NCI-H1092 treated with DMSO at 0.1 percent for 48 hours (cell line): ENCODE measurements at places on chromosomes 1 and 21.

GRCh38 chr1:180181996-180182642 lies 27.4 kb downstream of the QSOX1 start:
- DNase-seq: no peak

- no peak for DNase-seq
These were observed 27.0 kb upstream of the LYPD8 start for GRCh38 chr1:248782416-248783141.

GRCh38 chr1:176949033-176949662 lies 215.4 kb downstream of the ASTN1 start:
- DNase-seq: no peak

DNA sequence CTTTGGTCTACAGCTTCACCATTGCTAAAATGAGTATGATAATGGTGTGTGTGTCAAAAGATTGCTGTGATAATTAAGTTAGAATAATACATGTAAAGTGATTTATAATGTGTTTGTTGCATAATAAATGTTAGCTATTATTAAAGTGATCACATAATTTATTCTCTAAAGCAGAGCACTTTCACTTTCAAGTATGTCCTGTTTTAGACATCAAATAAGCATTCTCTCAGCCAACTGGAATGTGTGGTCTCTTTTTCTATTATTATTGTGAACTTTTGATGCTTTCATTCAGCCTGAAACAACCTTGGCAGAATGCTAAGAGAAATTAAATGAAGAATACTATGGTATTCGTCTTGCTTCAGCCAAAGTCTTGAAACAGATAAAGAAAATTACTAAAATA lies 102.8 kb upstream of the COL11A1 start:
- DNase-seq: no peak

DNA sequence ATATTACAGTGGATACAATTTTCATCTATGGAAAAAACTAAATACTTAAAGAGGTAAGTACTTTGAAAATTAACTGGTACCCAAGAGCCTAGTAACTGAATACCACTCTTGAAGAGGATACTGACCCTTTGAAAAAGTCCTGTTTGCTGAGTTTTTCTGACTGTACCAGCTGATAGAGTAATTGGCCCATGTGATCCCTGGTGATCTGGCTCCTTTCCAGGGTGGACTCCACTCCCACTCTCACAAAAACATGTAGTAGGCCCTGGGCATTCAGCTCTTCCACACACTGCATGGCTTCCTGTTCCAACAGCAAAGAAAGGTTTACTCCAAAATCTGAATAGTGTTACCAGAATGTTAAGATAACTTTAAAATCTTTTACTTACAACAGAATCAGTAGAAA lies 53.6 kb upstream of the HP1BP3 start:
- no peak for DNase-seq

GRCh38 chr1:101139130-101139529 lies 97.7 kb upstream of the S1PR1 start:
- no peak for DNase-seq
